ENCODE measurements at places on chromosomes 5 and 9. TPM values are rescaled to one million over a fixed set of nuclear protein-coding genes. Genes with fewer than 3 reads are reported as not detected.
A peak's percentile ranks its signal among the peaks of the same experiment; 100 is the strongest.

- H3K4me3 ChIP-seq, result no peak overlapping the region
- no peaks in the 10 kb centered on the region for H3K27me3 ChIP-seq
- peaks cover 12% of the 10 kb centered on the region for H3K36me3 ChIP-seq
- no peak for DNase-seq
Observed at GRCh38 chr5:180786531-180787398, 15.8 kb downstream of the MGAT1 start.

DNA sequence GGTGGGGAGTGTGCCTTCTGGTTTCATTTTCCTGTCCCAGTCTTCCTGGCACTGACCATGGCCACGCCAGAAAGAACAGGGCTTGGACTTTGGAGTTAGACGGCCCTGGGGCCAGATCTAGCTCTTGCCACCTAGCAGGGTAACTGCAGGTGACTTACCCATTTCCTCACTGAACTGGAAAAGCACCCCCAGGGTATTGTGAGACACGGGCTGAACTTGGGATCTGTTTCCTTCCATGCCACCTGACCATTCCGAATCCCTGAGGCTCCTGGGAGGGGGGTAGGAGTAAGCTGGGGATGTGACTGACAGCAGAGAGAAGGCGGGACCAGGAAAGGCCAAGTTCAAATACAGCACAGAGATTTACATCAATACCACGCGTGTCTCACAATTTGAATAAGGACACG, 9.4 kb downstream of the HNRNPAB start:
- no peak overlapping the region for H3K4me3 ChIP-seq
- no peaks in the 10 kb centered on the region for H3K27me3 ChIP-seq
- H3K36me3 ChIP-seq, result peaks cover 6% of the 10 kb centered on the region
- DNase-seq, result peak; percentile 82
- peak overlapping the region; percentile 99 for H3K27ac ChIP-seq
- H3K4me1 ChIP-seq, result peaks cover 58% of the 10 kb centered on the region

GRCh38 chr9:131233995-131234394, 42.3 kb downstream of the FAM78A start:
- no peak overlapping the region for H3K27ac ChIP-seq
- no peak overlapping the region for H3K4me3 ChIP-seq
- peaks cover 11% of the 10 kb centered on the region for H3K36me3 ChIP-seq
- peaks cover 9% of the 10 kb centered on the region for H3K4me1 ChIP-seq
- DNase-seq, result no peak

- H3K36me3 ChIP-seq, result no peaks in the 10 kb centered on the region
- no peaks in the 10 kb centered on the region for H3K4me1 ChIP-seq
- DNase-seq, result peak; percentile 86
- no peak overlapping the region for H3K4me3 ChIP-seq
- H3K27me3 ChIP-seq, result no peaks in the 10 kb centered on the region
Observed at GRCh38 chr9:98263482-98264357, 8.3 kb upstream of the TBC1D2 start.

The IFNK gene
- not detected for total RNA-seq

The GABRA6 gene
- total RNA-seq, result not detected

The CDKN2B-AS1 gene
- 46.0 TPM for total RNA-seq

Data from transverse colon (tissue), 4 donors.